ENCODE measurements at places on chromosomes 5 and 9.

- DNase-seq, result no peak
Measured at GRCh38 chr9:84858364-84858763, 188.8 kb downstream of the NTRK2 start.

GRCh38 chr9:121663591-121663990 lies 12.2 kb downstream of the DAB2IP start:
- DNase-seq, result no peak

DNA sequence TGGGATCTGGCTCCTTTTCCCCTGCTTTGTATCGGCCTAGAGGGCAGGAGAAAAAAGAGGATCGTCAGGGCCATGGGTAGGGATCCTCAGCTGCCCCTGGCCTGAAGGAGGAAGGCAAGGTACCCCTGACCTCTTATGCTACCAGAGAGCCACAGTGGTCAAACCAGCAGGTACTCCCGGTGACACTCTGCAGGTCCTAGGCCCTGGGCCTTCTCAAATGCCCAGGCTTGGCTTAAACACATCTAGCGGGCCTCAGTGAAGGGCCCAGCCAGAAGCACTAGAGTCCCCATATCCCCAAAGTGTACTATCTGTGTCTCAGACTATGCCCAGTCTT lies 3.5 kb downstream of the IRF1 start:
- DNase-seq, result no peak

- DNase-seq, result no peak
Measured at GRCh38 chr9:84492366-84493159, 152.0 kb upstream of the SLC28A3 start.

DNA sequence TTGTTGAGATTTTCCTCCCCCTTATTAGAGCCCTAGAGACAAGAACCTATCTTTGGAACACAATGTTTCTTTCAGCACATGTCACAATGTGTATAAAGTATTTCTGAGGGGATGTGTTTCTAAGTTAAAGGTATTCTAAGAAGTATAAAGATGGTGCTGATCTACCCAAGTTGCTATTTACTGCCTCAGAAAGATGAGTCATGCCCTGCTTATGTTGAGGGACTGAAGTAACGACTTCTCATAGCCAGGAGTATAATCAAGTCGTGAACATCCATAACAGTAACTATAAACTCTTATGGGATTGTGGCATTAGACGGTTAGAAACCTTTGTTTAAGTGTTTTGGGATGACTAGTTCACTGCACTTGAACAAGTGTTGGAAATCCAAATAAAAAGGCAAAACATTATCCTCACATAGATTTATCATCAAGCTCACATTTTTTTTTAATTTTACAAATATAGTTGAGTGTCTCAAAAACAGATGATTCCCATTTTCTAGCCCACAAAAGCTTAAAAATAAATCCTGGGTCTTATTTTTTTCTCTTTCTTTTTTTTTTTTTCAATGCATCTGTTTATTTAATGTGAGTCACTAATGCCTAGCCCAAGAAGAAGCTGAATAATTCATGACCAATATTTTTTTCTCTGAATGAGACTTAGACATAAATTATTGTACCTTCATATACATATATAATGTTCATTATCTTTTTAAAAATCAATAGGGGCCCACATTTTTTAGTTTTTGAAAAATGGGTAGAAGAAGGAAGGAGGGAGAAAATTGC lies 12.2 kb upstream of the TMEM252 start:
- no peak for DNase-seq

- no peak for DNase-seq
Measured at GRCh38 chr5:126716861-126717260, 60.1 kb upstream of the LMNB1 start.

DNA sequence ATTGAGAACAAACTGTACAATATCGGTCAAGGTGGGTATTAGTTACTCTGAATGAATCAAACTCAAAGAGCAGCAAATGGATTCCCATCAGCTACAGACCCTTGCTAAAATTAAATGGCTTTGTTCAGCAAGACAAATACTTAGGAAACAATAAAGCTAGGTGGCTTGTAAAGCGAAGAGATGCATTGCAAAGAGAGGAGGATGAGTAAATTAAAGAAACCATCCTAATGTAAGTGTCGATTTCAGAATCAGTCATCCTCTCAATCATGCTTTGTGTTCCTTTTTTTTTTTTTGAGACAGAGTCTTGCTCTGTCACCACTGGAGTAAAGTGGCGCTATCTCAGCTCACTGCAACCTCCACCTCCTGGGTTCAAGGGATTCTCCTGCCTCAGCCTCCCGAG lies 359.2 kb upstream of the ZNF462 start:
- DNase-seq, result no peak

DNA sequence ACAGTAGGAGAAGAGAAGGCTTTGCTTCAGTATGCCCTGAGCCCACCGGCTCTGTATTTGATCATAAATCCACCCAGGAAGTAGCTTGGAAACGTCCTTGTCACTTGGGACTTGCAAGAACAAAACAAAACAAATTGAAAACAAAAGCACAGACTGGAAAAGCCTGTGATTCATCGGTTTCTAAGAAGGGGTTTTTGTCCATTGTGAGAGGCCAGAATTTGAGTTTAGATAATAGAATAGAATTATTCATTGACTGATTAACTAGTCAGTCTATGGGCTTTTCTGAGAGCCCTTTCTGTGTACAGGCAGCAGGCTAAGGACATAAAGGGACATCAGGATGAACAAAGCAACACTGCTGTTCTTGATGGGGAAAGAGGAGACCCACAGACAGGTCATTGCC lies 424.8 kb downstream of the IRX1 start:
- DNase-seq, result no peak

- no peak for DNase-seq
Measured at GRCh38 chr9:17398350-17398749, 180.5 kb upstream of the SH3GL2 start.

DNA sequence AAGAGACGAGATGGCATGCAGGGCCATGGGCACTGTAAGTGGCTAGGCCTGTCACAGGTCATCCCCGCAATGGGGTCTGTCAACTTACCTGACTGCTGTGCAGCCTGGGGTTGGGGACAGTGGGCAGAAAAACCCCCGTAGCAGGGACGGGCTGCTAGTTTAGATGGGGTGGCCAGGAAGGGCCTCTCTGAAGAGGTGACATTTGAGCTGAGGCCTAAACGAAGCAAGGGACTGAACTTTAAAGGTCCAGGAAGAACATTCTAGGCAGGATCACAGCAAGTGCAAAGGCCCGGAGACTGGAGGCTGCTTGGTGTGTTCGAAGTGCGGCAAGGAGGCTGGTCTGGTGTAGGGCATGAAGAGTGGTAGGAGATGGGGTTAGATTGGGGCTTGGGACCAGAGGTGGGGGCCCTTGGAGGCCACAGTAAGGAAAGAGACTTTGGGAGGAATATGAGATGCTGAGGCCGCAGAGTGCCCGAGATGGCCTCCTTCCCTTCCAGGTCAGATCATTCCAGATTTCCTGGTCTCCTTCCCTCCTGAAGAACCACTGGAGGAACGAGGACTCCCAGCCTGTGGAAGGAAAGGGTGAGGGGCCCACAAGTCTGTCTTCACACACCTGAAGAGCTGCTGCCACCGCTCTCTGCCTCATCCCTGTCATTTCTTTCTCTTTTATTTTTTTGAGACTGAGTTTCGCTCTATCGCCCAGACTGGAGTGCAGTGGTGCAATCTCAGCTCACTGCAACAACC lies 37.9 kb upstream of the SH3PXD2B start:
- no peak for DNase-seq

- no peak for DNase-seq
Measured at GRCh38 chr5:125794922-125795321, 628.3 kb upstream of the GRAMD2B start.

- no peak for DNase-seq
Measured at GRCh38 chr5:43895876-43896275, 292.9 kb downstream of the NNT start.

DNA sequence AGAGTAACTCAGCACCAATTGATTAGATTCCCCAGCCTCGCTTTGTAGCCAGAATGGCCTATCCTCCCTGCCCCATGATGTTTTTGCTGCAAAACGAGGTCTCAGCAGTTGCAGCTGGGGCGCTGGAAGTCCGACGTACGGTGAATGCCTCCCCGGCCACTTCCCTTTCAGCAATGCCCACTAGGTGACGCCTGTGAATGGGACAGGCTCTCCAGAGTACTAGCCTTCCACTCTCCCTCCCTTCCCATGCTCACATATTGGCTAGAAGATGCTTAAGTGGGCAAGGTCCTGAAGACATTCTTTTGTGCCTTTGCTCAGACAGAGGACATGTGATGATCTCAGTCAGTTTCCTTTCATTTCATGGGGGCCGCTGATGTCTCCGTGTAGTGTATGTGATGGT lies 50.8 kb downstream of the DMRT2 start:
- DNase-seq, result no peak

GRCh38 chr5:127650649-127651048 lies 1.8 kb downstream of the CTXN3 start:
- DNase-seq, result no peak

- no peak for DNase-seq
Measured at GRCh38 chr9:135103001-135103446, 15.6 kb downstream of the OLFM1 start.

DNA sequence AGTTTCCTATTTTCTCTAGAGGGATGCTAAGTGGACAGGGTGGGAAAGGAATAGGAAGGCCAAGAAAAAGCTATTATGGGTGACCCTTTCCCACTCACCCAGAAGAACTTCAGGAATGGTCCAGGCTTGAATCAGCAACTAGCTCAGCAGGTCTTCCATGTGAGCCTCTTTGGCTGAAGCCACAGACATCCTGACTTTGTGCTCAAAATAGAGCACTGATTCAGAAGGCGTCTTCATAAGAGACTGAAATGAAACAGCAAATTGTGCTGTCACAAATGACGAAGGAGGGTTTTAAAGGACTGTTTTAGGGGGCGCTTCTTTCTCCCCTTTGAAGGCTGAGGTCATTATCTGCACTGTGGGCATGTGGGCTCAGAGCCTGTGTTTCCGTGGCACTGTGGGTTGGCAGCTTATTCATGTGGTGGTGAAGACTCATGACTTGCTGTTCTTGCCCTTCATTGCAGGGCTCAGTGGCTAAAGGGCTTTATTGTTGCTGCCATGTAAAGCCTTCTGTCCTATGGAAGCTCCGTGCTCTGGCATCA lies 65.8 kb upstream of the NFIL3 start:
- DNase-seq, result no peak

DNA sequence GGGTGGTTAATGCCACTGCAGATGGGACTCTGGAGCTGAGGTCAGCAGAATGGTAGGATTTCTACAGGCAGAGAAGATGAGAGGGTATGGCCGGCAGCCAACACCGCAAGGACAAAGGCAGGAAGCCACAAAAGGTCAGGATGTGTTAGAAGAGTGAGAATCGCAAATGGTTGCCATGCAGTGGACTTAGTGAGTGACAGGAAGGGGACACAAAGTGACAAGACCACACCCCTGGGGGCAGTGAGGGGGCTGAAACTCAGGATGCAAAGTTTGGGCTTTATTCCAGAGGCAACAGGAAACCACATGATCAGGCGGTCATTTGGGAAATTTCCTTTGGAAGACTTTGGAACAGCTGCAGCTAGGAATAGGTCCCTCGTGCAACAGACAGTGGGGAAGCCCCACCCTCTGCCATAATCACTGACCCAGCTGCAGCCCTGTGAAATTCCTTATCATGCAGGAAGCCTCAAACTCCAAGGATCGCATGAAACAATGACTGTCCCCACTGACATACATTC lies 14.2 kb upstream of the CCDC180 start:
- DNase-seq, result no peak

- no peak for DNase-seq
Measured at GRCh38 chr5:43245724-43246385, 53.8 kb downstream of the NIM1K start.

- no peak for DNase-seq
Measured at GRCh38 chr5:2894316-2894715, 142.8 kb upstream of the IRX2 start.

DNA sequence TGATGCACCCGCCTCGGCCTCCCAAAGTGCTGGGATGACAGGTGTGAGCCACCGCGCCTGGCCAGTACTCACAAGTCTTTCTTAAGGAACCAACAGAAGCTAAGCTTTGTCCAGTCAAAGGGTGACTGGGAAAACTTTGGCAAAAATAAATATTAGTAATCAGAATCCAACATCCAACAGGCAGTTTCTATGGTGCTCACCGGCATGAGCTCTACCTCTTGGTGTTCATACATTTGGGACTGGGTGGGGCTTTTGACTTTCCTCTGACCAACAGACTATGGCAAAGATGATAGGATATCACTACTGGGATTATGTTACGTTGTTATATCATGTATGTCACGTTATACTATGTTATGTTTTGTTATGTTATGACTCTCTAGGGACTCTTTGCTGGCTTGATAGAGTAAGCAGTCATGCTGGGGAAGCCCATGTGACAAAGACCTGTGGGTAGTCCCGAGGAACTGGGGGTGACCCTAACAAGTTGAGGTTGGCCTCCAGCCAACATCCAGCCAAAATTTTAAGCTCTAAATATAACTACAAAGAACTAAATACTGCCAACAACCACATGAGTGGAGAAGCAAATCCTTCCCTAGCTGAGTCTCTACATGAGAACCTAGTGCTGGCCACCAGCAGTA lies 6.0 kb downstream of the RASGEF1C start:
- DNase-seq, result no peak

GRCh38 chr5:149834246-149834855 lies 104.2 kb downstream of the PPARGC1B start:
- DNase-seq, result no peak

DNA sequence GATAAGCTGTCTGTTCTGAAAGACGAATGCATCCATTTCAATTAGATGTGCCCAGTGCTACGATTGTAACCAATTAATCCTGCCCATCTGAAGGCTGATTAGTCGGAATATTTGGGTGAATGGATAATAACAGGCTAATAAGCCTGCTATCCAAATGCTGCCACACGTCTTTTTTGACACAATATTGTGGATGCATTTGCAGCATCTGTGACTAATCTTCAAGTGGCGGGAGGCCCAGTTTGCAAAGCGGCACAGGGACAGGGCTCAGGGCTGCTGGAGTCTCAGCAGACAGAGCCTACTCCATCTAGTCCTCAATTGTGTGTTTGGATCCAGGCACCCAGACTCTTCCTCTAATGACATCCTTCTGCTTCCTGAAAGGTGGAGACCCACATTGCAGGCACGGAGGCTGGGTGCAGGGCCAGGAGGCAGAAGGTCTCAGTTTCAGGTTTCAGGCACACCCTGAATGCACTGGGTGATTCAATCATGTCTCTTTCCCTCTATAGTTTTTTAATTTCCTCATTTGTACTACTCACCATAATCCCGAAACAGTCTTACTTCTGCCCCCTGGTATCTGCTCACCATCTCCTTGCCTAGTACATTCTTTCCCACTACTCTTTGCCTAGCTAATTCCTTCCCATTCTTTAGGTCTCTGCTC lies 169.6 kb downstream of the ASTN2 start:
- no peak for DNase-seq

- DNase-seq, result no peak
Measured at GRCh38 chr5:52334367-52334766, 453.3 kb upstream of the ITGA1 start.

All from stimulated activated CD8-positive, alpha-beta memory T cell treated with anti-CD3 and anti-CD28 coated beads, Interleukin-12 subunit alpha, Interleukin-12 subunit beta, amount 100 ng/mL, for 4 hours (primary cell).